HFFc6 (cell line): ENCODE measurements at places on chromosomes 2 and 18.
A peak's percentile ranks its signal among the peaks of the same experiment; 100 is the strongest.

DNA sequence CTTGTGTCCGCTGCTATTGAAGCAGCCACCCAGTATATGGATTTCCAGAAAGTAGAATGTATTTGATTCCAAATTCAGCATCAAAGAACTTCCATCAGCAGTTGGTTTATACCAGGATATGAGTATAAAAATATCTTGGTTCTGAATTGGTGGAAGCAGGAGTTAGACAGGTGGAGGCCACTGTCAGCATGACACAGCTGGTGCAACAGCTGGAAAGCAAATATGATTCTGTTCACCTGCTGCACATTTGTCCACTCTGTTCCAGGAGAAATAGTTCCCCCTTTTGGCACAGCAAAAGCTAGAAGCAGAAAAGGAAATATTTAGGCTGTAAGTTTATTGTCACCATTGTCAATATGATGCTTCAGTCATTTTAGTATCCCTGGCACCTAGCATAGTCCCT lies 41.2 kb downstream of the KIAA2012 start:
- DNase-seq, result no peak

GRCh38 chr2:10568736-10569432 lies 120.8 kb upstream of the ODC1 start:
- DNase-seq, result no peak

DNA sequence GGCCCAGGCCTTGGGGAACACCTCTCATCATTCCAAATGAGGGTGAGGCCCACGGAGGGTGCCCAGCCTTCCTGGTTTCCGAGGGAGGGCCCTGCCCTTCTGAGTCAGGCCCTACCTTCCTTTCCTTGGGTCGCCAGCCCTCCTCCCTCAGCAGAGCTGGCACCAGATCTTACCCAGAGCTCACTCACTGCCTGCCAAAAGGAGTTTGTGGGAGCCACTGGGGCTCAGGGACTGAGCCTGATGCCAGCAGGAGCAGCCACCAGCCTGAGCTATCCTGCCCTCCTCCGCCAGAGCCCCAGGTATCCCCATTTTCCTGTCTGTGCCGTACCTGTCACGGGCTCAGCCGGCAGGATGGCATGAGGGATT lies 64.1 kb downstream of the NRP2 start:
- no peak for DNase-seq

DNA sequence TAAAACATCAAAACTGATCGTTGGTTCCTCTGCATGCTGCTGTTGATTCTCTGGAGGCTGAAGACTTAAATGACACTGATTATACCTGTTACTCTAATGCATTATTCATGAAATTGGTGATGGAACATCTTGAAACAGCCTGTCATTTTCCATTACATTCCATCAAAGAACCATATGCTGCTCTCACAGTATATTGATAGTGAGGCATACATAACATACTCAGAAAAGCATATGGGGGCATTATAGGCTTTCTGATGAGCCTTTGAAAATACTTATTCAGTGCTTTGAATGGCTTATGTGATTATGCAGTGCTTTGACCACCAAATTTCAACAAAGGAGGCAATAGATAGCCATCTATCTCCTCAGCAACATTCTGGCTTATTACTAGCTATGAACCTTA lies 392.1 kb downstream of the CDH19 start:
- no peak for DNase-seq

GRCh38 chr2:168601741-168602140 lies 145.7 kb downstream of the CERS6 start:
- DNase-seq, result no peak

DNA sequence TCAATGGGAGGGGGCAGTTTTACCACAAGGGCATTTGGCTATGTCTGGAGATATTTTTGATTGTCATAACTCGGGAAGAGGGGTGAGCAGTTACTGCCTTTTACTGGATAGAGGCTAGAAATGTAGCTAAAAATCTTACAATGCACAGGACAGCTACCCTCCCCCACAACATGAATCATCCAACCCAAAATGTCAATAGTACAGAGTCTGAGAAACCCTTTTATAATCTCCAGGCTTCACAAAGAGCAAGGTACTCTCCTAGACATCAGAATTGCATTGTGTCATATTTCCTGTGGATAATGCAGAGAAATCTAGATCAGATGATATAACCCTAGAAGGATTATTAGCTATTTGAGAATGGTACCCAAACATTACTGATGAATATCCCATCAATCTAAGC lies 277.1 kb upstream of the NRP2 start:
- peak; percentile 19 for DNase-seq

- no peak for DNase-seq
Measured at GRCh38 chr2:156189584-156189983, 142.9 kb downstream of the NR4A2 start.

GRCh38 chr2:161424891-161425727 lies 9.0 kb downstream of the TBR1 start:
- no peak for DNase-seq

- no peak for DNase-seq
Measured at GRCh38 chr2:30807249-30807648, at the start of gene CAPN13. Gene CAPN13 (minus strand): TSS chr2:30807446. CDS start chr2:30787325, 20,121 bp downstream.

DNA sequence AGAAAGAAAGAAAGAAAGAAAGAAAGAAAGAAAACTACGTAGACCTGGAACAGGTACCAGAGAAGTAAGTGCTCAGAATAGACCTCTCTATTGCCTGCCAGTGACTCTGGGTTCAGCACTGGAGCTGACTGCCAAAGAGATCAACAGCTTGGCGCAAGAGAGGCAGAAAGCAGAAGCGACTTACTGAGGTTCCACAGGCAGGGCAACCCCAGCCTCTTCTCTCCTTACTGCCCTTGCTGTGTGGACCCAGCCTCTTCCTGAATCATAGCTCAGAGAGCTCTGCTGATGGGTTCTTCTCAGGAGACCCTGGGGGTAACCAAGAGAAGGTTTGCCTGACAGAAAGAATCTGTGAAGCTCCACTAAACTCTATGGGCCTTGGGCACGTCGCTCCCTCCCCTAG lies 7.1 kb downstream of the CAPN13 start:
- DNase-seq, result no peak

GRCh38 chr2:75310876-75311275 lies 111.6 kb upstream of the TACR1 start:
- peak; percentile 55 for DNase-seq

GRCh38 chr18:47050468-47050867 lies 15.0 kb upstream of the ELOA2 start:
- DNase-seq, result peak; percentile 47

- peak; percentile 75 for DNase-seq
Measured at GRCh38 chr2:215749092-215749957, 264.0 kb downstream of the MREG start.

- DNase-seq, result peak; percentile 50
Measured at GRCh38 chr18:24118750-24119577, 19.9 kb upstream of the CABYR start.

- peak; percentile 60 for DNase-seq
Measured at GRCh38 chr2:108616751-108617161, 82.5 kb downstream of the LIMS1 start.

DNA sequence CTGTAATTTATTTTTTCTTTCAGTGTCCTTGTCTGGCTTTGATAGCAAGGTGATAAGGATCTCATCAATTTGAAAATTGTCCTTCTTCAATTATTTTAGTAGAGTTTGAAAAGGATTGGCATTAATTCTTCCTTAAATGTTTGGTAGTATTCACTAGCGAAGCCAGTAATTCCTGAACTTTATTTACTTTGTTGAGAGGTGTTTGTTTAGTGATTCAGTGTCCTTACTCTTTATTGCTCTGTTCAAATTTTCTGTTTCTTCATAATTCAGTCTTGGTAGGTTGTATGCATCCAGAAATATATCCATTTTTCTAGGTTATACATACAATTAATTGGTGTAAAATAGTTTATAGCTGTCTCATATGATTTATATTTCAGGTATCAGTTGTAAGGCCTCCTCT lies 676.7 kb upstream of the POU3F3 start:
- no peak for DNase-seq

GRCh38 chr2:145221032-145221431 lies 701.1 kb upstream of the ZEB2 start:
- no peak for DNase-seq

GRCh38 chr2:118671701-118672454 lies 175.6 kb downstream of the EN1 start:
- no peak for DNase-seq

DNA sequence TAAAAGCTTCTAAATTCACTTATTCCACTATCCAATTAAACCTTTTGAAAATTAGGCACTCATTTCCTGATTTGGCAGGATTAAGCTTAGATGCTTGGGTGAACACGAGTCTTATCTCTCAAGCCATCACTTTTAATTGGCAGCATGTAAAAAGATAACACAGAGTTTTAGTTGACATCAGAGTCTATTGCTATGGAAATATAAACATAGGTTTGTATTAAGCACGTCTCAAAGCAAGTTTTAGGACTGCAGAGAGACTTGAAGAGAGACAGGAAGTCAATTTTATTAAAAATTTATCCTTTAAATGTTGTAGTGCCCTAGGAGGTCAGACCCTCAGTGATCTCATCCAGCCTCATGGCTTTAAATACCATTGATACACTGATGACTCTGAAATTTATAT lies 5.6 kb downstream of the RBKS start:
- DNase-seq, result no peak

DNA sequence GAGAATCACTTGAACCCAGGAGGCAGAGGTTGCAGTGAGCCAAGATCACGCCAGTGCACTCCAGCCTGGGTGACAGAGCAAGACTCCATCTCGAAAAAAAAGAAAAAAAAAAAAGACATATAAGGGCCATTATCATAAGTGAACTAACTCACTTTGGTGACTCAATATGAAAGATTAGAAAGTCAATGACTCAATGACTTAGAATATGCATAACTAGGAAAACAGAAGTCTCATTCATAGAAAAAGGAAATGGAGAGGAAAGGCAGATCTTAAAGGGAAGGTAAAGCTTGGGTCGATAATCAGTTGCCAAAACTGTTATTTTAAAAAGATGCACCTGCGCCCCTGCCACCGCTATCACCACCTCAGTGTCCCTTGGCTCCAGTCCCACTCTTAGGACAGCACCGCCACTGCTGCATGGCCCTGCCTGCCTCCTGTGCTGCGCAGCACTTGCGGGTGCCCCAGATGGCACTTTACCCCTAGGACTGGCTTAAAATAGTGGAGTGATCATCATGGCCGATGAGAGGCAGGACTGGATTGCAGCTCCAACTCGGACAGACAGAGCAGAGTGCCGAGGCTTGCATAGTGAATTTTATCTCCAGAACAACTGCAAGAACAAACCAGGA lies 54.7 kb downstream of the INO80D start:
- peak; percentile 30 for DNase-seq

GRCh38 chr18:34562252-34562870 lies 147.7 kb upstream of the DTNA start:
- no peak for DNase-seq

DNA sequence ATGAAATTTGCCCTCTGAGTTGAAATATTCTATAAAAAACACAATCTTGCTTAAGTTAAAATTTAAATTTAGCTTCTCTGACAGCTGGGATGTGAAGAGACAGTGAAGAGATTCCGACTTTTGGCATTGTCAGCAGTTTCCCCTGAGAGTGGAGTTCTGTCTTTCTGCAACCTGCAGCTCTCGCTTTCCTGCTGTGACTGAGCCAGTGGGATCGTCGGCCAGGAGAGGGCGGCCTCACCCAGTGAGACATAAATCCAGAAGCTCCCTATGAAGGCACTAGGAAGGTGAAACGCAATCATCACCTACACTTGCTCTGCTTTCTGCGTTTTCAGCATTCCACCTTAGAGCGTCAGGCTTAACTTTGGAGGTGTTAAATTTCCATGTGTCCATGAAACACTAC lies 75.4 kb upstream of the HNMT start:
- no peak for DNase-seq

GRCh38 chr2:76450024-76450475 lies 739.3 kb upstream of the GCFC2 start:
- DNase-seq, result no peak

- peak; percentile 33 for DNase-seq
Measured at GRCh38 chr2:207256476-207257207, 90.9 kb upstream of the KLF7 start.

DNA sequence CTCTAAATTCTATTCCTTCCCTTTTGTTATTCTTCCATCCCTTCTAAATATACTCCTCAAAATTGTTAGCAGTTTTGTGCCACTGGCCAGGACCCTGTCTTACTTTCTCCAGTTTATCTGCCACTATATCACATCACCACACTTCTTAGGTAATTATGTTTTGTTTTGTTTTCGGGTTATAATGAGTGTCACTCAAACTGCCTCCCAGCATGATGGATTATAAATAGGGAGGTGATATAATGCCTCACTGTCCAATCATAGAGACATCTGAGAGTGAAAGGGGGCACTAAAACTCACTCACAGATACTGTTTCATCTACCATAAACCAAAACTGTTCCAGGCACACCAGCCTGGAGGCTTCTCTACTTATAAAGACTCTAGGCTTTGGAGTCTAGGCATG lies 3.5 kb downstream of the RSAD2 start:
- no peak for DNase-seq

DNA sequence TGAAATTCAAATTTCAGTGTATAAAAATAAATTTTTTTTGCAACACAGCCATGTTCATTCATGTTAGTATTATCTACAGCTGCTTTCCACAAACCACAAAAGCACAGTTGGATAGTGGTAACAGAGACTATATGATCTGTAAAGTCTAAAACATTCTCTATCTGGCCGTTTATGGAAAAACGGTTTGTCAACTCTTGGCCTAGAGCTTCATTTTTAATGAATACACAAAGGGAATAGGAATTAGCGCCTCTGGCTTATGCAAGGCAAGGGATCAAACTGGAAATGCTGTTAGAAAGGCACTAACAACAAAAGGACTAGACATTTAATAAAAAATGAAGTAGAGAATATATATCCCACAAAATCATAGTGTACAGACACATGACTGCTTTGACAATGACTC lies 211.9 kb downstream of the EXOC6B start:
- DNase-seq, result no peak

DNA sequence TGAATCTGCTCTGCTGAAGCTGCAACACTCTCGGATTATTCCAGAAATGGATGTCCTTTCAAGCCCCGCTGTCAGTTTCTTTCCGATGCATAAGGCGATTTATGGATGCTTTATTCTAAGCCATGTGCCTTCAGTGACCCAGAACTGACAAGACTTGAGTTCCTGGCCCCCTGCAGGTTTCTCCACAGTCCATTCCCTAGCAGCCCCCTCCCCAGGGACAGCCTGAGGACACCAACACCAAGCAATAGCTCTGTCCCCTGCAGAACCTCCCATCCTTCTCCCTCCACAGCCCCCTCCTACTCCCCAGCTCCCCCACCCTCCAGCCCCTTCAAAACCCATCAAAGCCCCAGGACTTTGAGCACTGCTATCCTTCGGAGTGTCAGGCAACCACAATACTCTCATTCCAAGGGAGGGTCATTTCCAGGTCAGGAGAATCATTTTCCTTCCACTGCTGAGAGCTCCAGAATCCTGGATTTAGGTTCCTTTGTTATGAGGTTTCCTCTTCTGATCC lies 24.6 kb upstream of the SPP2 start:
- no peak for DNase-seq
